GM12878 (cell line): ENCODE measurements at places on chromosomes 6 and 20. TPM values are rescaled to one million over a fixed set of nuclear protein-coding genes. Genes with fewer than 3 reads are reported as not detected.

The BPIFB3 gene
- not detected in 2 replicates for total RNA-seq

DNA sequence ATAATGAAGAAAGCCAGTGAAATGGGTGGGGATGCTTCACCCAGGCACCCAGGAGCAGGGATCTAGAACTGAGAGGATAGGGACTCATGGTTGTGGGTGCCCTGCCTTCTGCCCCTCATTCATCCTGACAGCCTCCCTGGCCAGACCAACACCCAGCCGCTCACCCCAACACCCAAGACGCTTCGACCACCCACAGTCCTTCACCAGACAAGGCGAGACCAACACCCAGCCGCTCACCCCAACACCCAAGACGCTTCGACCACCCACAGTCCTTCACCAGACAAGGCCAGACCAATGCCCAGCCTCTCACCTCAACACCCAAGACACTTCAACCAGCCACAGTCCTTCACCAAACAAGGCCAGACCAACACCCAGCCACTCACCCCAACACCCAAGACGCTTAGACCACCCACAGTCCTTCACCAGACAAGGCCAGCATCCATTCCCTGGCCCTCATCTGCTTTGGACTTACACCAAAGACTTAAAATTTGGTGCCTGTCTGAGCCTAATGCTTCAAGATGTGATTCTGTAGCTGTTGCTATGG is 131.5 kb downstream of the ANKRD60 start:
- H3K27me3 ChIP-seq, result peaks cover under 1% of the 10 kb centered on the region
- DNase-seq, result no peak
- no peaks in the 10 kb centered on the region for H3K36me3 ChIP-seq
- no peaks in the 10 kb centered on the region for H3K4me1 ChIP-seq

- H3K36me3 ChIP-seq, result peaks cover 8% of the 10 kb centered on the region
- no peaks in the 10 kb centered on the region for H3K27me3 ChIP-seq
- peak overlapping the region; percentile 79 for H3K27ac ChIP-seq
- peak overlapping the region; percentile 28; the same call in 1 of the 2 replicates for H3K4me3 ChIP-seq
- H3K4me1 ChIP-seq, result peaks cover 69% of the 10 kb centered on the region
Measured at GRCh38 chr6:111838749-111839484, 34.3 kb downstream of the FYN start.

DNA sequence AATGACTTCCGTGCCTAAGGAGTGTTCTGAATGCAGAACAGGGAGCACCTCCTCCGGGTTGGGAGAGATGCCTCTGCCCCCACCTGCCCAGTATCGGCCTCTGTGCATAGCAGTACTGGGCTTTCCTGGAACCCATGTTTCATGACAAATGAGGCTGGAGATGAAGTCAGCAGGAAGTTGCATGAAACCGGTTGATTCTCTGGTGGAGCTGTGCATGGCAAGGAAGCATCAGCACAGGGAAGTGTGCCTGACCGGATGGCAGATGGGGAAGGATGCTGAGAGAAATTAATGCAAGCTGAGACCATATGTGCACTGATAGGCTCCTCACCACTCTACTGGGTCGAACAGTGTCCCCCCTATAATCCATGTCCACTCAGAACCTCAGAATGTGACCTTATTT is 155.5 kb downstream of the CDH26 start:
- no peak overlapping the region for H3K4me3 ChIP-seq
- H3K36me3 ChIP-seq, result no peaks in the 10 kb centered on the region
- H3K4me1 ChIP-seq, result no peaks in the 10 kb centered on the region
- H3K27me3 ChIP-seq, result no peaks in the 10 kb centered on the region
- DNase-seq, result no peak

DNA sequence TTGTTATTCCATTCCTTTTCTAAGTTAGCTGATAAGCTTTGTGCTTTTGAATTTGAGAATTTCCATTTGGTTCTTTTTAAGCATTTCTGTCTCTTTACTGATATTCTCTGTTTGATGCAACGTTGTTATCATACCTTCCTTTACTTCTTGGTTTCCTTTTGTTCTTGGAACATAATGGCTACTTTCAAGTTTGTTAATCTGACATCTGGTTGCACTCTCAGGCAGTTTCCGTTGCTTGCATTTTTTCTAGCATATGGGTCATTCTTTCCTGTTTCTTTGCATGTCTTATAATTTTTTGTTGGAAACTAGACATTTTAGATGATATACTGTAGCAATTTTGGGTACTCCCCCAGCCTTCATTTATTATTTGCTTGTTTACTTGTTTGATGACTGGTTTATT is 12.5 kb downstream of the CDC5L start:
- no peaks in the 10 kb centered on the region for H3K4me1 ChIP-seq
- H3K36me3 ChIP-seq, result peaks cover 4% of the 10 kb centered on the region

GRCh38 chr6:96301781-96302180 is 219.8 kb upstream of the UFL1 start:
- no peaks in the 10 kb centered on the region for H3K4me1 ChIP-seq
- no peaks in the 10 kb centered on the region for H3K36me3 ChIP-seq
- H3K27me3 ChIP-seq, result no peaks in the 10 kb centered on the region

DNA sequence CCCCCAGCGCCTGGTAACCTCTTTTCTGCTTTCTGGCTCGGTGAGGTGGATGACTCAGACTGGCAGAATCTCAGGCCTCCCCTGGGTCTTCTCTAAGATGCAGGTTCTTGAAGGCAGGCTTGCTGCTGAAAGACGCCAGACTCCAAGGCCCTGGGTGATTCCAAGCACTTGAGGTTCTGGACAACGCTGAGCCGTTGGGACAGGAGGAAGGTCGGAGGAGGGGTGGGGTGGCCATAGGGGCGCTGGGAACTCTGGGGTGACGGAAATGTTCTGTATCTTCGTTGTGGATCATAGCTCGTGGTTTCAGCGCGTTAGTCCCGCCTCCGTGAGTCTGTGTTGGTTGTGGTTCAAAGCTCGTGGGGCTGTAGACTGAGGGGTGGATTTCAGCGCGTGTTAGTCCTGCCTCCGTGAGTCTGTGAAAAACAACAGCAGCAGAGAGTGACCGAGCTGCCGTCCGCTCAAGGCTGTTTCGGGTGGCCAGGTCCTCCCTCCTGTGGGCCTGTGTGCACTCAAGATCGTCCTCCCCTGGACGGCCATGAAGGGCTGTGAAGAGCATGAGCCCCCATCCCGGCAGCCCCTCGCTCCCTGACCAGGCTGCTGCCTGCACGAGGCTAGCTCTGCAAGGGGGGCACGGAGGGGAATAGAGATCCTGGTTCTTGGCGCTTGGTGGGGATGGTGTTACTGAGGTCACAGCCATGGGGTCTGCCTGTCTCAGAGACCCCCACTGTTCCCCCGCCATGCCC is 7.7 kb downstream of the NTSR1 start:
- H3K36me3 ChIP-seq, result no peaks in the 10 kb centered on the region
- H3K27me3 ChIP-seq, result peaks cover 2% of the 10 kb centered on the region; the same call in 1 of the 2 replicates
- no peak overlapping the region for H3K4me3 ChIP-seq
- DNase-seq, result no peak

The PHACTR3 gene
- total RNA-seq, result 0.29 TPM in 1 of 2 replicates, not detected in the other

DNA sequence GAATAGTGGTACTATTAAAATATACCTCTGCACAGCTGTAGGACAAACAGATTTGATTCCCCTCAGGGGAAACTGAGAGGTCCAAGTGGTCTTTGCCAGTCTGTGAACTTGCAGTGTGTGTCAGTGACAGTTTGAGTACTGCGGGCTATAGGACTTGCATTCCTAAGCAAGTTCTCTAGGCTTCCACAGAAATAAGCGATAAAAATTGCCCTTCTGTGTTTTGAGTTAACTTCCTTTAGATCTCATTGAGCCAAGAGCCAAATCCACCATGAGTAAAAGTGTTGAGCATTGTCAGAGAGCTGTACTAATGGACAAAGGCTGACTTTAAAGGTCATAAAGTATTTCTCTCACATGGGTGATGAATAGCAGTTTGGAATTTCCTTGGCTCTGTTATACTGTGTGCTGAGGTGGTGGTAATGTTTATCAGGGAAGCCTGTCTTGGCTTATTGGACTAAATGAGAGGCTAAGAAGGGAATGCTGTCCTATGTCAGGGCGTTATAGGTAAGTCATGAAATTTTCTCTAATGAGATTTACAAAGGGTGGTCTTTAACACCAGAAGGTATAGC is 122.6 kb upstream of the MAP3K7 start:
- H3K36me3 ChIP-seq, result no peaks in the 10 kb centered on the region
- no peaks in the 10 kb centered on the region for H3K4me1 ChIP-seq
- no peak overlapping the region for H3K4me3 ChIP-seq
- DNase-seq, result no peak
- no peaks in the 10 kb centered on the region for H3K27me3 ChIP-seq
- no peak overlapping the region for H3K27ac ChIP-seq

The OR2B6 gene
- 0.77 and 1.7 TPM in 2 replicates for total RNA-seq

- no peaks in the 10 kb centered on the region for H3K4me1 ChIP-seq
- no peak overlapping the region for H3K4me3 ChIP-seq
- no peak for DNase-seq
- no peak overlapping the region for H3K27ac ChIP-seq
- H3K27me3 ChIP-seq, result no peaks in the 10 kb centered on the region
- no peaks in the 10 kb centered on the region for H3K36me3 ChIP-seq
Measured at GRCh38 chr6:133568970-133569889, 319.7 kb upstream of the TCF21 start.

- H3K4me1 ChIP-seq, result peaks cover 13% of the 10 kb centered on the region
- no peak overlapping the region for H3K4me3 ChIP-seq
- H3K27ac ChIP-seq, result no peak overlapping the region
- H3K27me3 ChIP-seq, result no peaks in the 10 kb centered on the region; the same call in 1 of the 2 replicates
- no peaks in the 10 kb centered on the region for H3K36me3 ChIP-seq
Measured at GRCh38 chr20:37575884-37576283, 48.2 kb upstream of the BLCAP start.

GRCh38 chr6:40630051-40630450 is 42.9 kb upstream of the LRFN2 start:
- no peaks in the 10 kb centered on the region for H3K4me1 ChIP-seq
- no peaks in the 10 kb centered on the region for H3K36me3 ChIP-seq
- H3K27me3 ChIP-seq, result no peaks in the 10 kb centered on the region; the same call in 1 of the 2 replicates

DNA sequence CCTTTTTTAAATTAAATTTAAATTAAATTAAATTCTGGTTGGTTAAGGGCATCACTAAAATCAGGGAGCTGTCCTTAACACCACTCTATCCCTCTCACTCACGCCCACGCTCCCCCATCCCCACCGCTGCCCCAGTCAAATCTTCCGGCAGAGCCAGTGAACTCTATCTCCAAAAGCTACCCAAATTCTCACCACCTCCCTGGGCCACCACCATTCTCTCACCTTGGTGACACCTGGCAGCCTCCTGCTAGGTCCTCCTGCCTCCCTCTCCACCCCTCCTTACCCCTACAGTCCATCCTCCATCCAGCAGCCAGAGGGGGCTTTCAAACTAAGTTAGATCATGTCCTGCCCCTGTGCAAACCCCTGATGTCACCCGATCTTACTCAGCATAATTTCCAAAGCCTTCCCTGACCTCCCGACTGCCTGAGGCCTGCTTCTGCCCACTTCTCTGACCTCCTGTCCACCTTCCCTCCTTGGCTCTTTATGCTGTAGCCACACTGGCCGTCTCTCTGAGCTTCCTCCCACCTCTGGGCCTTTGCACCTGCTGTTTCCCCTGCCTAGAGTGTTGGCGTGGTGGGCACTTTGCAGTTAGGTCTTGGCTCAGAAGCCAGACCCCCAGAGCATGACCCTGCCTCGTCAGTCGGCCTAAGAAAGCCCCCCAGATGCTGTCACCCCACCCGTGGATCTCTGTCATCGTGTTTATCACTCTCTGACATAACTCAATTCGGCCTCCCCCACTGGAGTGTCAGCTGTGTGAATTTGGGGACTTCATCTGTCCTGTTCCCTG is 24.7 kb downstream of the PTGIS start:
- no peaks in the 10 kb centered on the region for H3K36me3 ChIP-seq
- no peak for DNase-seq
- H3K4me3 ChIP-seq, result no peak overlapping the region
- H3K27ac ChIP-seq, result no peak overlapping the region
- no peaks in the 10 kb centered on the region for H3K27me3 ChIP-seq

DNA sequence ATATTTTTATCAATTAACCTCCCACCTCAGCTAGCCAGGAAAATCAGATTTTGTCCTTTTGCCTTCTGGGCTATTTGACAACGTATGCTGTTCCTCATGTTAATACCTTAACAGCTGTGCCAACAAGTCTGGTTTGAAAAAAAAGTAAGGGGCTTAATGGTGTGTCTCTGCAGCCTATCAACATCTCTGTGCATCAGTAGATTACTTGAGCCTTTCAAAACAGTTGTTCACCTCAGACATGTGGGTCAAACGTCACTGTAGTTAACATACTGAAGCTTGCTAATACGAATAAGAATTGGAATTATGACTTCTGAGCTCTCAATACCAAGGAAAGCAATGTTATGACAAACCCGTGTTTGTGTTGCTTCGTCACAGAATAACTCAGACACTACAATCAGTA is 23.0 kb downstream of the CEP57L1 start:
- H3K4me1 ChIP-seq, result peaks cover 13% of the 10 kb centered on the region
- no peak for DNase-seq
- no peaks in the 10 kb centered on the region for H3K36me3 ChIP-seq
- no peak overlapping the region for H3K4me3 ChIP-seq
- H3K27me3 ChIP-seq, result no peaks in the 10 kb centered on the region
- no peak overlapping the region for H3K27ac ChIP-seq

GRCh38 chr6:135046912-135047311 is 7.7 kb downstream of the HBS1L start:
- H3K4me3 ChIP-seq, result no peak overlapping the region; the same call in 1 of the 2 replicates
- peaks cover 19% of the 10 kb centered on the region for H3K36me3 ChIP-seq
- H3K4me1 ChIP-seq, result peaks cover 9% of the 10 kb centered on the region
- no peak for DNase-seq

The DSP gene
- total RNA-seq, result 0.21 and 0.36 TPM in 2 replicates

DNA sequence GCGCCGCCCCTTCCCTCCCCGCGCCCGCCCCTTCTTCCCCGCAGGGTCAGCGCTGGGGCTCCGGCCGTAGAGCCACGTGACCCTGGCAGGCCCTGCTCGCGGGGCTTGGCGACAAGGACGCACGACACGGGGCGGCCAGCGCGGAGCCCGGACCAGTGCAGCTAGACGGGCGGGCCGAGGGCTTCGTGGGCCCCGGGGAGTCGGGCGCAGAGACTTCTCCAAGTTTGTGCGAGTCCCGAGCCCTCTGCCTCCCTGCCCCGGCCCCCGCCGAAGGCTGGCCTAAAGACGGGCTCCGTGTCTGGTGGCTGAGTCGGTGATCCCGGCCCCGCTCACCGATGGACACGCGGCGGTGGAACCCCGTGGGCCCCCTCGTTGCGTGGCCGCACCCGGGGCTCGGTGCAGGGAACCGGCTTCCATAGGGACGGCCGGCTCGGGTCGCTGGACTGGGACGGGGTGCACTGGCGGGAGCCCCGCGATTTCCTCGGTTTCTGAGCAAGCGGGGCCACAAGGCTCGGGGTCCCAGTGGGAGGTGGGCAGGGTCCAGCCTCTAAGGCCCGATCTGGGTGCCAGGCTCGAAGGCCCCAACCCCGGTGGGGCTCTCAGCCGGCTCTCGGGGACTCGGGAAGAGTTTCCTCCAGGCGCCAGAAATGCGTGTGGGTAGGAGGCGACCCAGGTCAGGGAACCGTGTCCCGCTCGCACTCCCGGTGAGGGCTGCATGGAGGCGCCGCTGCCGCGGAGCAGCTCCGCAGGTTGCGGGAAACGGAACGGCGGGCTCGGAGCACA is 452 bp upstream of the GATA5 start:
- DNase-seq, result no peak
- H3K27ac ChIP-seq, result no peak overlapping the region
- no peaks in the 10 kb centered on the region for H3K4me1 ChIP-seq
- H3K4me3 ChIP-seq, result no peak overlapping the region
- H3K27me3 ChIP-seq, result peaks cover 6% of the 10 kb centered on the region; the same call in 1 of the 2 replicates
- no peaks in the 10 kb centered on the region for H3K36me3 ChIP-seq

The C6orf15 gene
- total RNA-seq, result not detected in 2 replicates
